Amniotic stem cell (primary cell): ENCODE measurements at places on chromosomes 3 and 15.
A peak's percentile ranks its signal among the peaks of the same experiment; 100 is the strongest.

GRCh38 chr3:160057331-160057730, 68.7 kb downstream of the IL12A start:
- DNase-seq: no peak

GRCh38 chr3:25781145-25781757, 2.0 kb downstream of the NGLY1 start:
- no peak for DNase-seq

DNA sequence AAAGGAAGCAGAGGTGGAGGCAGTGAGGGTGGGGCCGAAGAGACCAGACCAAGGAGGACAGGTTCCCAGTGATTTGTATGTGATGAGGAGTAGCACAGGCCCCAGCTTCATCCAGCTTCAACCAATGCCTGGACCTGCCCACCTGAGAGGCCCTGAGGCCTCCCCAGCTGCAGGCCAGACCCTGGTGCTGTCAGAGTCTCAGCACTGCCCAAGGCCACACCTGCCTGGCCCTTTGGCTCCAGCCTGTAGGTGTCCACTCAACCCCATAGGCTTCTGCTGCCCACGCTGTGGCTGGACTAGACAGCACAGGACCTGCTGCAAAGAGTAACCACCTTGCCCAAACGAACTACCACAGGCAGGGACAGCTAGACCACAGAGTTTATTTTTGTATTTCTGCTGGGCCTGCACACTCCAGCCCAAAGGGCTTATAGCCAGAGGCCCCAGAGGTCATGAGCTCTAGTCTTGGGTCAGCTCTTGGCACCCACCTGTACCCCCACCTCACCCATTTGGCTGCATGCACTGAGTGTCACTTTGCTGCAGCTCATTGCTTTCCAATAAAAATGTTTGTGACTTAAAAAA, 81.9 kb upstream of the CDV3 start:
- no peak for DNase-seq

GRCh38 chr3:170363471-170363994, 6.0 kb downstream of the SKIL start:
- DNase-seq: no peak

- no peak for DNase-seq
Observed at GRCh38 chr3:66152336-66152735, 68.5 kb upstream of the SLC25A26 start.

DNA sequence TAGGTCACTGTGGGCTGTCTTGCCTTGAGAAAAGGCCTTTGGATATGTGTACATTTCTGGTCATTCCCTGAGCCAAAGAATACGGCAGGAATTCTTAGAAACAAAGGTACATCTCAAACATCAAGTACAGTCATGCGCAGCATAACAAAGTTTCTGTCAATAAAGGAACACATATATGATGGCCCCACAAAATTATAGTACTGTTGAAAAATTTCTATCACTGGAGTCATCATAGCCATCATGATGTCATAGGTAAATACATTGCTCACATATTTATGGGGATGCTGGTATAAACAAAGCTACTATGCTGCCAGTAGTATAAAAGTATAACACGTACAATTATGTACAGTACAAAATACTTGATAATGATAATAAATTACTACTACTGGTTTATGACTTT, 38.9 kb upstream of the NECTIN3 start:
- DNase-seq: no peak

DNA sequence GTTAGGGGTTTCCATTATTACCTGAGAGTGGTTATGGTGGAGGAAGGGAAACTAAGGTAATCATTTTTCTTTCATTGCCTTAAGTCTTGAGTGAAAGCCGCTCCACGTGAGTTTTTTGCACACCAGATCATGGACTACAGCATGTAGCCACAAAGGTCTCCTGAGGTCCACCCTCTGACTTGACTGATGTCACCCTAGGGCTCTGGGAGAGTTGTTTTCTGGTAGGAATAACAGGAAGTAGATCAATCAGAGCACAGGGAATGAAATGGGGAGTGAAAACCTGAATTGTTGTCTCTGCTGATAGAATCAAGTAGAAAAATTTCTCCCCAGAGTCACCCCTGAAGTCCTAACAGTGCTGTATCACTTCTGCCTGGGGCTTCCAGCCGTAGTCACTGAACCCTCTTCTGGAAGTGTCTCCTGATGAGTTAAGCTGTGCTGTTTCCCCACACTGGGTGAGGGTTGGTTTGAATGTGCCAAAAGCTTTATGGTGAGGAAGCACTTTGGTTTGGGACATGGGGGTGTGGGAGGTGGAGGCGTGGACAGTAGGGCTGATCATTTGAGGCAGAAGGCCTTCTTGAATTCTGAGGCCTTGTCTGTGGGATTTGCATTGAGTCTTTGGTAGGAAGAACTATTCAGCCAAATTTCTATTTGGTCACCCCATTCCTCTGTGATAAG, 64.3 kb downstream of the SLCO3A1 start:
- DNase-seq: no peak

- DNase-seq: no peak
Observed at GRCh38 chr3:107416886-107417285, 39.6 kb downstream of the CCDC54 start.

DNA sequence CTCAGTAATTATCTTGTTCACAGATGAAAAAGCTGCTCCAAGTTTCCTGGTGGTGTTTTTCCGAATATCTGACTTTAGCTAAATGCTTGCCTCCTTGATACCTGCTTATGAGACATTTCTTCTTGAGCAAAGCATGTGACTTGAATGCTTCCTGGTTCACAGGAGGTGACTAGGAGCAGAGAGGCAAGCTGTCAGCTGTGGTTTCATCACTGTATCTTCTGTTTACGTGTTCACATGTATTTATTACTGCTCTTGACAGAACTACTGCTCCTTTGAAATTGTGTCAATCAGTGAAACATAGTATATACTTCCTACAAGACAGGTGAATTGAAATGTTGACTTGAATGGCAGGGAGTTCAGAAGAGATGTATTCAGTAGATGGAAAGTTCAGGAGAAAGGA, 8.9 kb upstream of the SPPL2A start:
- DNase-seq: no peak

- no peak for DNase-seq
Observed at GRCh38 chr15:72855791-72856190, 72.2 kb upstream of the ADPGK start.

GRCh38 chr3:171586274-171586673, 126.1 kb upstream of the TNIK start:
- DNase-seq: no peak

- DNase-seq: no peak
Observed at GRCh38 chr3:22089284-22089683, 338.3 kb upstream of the ZNF385D start.

GRCh38 chr15:65172531-65172930, 12.6 kb downstream of the CLPX start:
- no peak for DNase-seq

GRCh38 chr15:88043396-88043795, 213.1 kb downstream of the NTRK3 start:
- DNase-seq: no peak

DNA sequence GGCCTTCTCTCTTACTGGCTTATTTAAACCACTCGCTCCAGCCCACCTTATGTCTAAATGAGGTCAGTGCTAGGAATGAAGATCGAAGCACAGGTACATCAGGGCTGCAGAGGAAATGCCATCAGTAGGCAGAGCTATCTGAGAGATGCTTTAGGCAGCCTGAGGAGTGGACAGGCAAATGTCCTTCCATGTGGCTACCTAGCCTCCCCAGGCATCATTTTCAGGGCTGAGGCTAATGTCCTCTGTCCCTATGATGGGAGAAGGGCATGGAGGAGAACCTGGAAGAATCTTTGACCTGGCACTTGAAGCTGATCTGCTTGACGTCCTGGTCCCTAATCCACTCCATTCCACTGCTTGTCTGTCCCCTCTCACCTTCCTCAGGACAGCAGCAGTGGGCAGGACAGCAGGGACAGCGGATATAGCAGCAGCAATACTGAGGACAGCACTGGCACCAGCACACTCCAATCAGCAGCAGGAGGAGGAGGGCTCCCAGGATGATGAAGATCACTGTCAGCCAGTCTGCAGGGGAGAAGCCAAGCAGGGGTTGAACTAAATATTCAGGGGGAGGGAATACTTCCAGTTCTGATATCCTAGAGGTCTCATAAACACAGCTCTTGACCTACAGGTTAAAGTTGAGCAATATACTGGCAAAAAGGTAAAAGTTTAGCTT, 21.0 kb downstream of the ILDR1 start:
- no peak for DNase-seq

DNA sequence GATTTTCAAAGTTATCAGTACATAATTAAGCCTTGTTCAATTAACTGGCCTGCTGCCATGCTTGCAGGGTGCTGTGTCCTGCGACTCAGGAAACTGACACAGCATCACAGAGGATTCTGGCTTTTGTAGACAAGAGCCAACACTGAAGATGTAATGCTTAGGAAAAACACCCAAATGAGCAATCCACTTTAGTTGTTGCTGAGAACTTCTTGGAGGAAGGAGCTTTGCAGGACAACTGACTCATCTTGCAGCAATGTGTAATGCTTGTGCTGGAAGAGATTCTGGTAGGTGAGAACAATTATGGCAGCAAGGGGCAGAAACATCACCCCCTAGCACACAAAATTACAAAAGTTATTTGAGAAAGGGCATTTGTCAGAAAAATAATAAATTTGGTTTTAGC, 67.6 kb downstream of the NLGN1 start:
- peak; percentile 5 for DNase-seq

DNA sequence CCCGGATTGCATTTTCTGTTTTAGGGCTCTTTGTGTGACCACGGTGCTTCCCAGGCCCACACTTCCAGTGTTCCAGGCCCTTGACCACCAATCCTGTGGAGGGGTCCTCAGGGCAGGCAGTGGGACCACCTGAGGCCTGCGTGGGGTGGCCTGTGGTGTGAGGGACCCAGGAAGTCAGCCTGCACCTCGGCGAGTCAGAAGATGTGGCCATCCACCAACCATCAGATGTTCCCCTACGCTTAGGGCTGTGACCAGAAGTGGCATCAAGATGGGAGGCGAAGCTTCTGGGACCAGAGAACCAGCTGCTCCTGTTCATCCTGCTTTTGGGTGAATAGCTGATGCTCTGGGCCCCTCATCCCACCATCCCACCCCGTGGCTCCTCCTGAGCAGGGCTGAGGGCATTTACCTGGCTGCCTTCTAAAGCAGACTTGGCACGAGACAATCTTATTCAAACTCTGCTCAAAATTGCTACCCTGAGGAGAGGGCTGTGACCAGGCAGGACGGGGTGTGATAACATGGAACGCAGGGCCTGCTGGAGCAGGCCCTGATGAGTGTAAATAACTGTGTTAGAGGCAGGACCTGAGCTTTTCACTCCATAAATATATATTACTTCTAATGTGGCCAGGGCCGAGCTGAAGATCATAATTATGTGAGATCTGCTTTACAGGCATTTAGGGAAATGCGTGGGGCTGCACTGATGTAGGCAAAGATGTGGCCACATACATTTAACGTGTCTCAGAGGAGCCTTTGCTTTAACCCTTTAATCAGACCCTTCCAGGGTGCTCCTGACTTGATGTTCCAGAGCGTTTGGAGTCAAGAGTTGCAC, 28.8 kb downstream of the SMAD3 start:
- no peak for DNase-seq

- DNase-seq: no peak
Observed at GRCh38 chr3:131730581-131730980, 227.8 kb upstream of the MRPL3 start.

GRCh38 chr3:123072152-123072551, 5.3 kb downstream of the PDIA5 start:
- no peak for DNase-seq

DNA sequence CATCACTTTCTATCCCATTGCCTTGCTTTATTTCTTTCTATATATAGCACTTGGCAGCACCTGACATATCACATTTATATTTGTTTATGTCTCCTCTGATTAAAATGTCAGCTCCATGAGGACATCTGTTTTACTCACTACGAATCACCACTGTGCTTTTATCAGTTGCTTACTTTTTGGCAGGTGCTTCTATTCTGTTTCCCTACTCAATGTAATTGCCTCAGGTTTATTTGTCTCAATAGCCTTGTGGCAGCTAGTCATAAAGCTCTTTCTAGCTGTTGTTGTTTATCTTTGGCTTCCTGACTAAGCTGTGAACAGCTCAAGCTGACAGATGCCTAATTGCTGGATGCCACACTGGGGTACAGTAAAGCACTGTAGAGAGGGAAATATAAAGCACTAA, 85.5 kb downstream of the VPS13C start:
- DNase-seq: no peak

DNA sequence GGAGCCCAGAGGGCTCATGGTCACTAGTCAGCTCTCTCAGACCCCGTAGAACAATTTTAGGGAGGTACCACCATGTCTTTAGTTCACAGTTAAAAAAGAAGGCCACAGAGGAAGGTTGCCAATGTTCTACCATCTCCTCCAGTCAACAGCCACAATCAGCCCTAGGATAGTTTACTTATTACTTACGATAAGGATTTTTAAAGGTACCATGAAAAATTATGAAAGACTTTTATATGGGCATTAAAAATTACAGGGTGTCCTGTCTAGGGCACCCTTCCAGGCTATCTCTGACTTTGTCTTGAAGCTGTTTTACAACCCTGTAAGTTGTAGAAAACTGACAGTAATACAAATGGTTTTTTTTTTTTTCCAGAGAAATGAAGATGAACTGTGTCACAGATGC, 57.9 kb downstream of the CAPN7 start:
- no peak for DNase-seq

GRCh38 chr3:190429681-190430080, 20.0 kb downstream of the TMEM207 start:
- peak; percentile 3 for DNase-seq
